ENCODE measurements at places on chromosomes 6 and 20. TPM values are rescaled to one million over a fixed set of nuclear protein-coding genes. Genes with fewer than 3 reads are reported as not detected.
A peak's percentile ranks its signal among the peaks of the same experiment; 100 is the strongest.

The CST8 gene
- 14.3 TPM for total RNA-seq

DNA sequence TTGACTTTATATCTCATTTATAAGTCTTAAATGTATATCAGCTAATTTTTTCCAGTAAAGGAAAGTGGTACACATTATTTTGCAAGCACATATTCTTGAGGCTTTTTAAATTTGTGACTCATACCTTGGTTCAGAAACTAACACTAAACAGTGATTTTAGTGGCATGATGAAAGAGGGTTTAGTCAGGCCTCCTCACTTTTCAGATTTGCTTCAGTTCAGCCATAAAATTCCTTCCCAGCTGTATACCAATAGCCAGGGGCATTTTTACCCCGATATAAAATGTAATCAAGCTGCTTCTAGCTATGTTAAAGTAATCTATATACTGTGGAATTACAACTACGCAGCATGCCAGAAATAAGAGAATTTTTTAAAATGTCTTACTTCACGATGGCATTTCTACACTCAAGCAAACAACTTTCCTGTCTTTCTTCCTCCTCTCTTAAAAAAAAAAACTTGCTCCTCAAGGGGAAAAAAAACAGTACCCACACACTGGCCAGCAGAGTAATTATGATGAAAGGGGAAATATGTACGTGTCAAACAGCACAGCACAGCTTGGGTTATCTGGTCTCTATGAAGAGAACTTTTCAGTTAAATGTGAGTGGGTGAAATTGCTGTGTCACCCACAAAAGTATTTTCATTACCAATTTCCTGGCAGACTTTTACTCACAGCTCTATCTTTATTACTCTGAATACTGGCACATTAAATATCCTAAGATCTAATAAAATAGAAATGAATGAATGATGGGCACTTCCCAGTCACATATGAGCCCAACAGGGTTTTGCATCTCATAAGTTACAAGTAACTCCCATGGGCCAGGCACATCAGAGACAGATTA lies 244.8 kb upstream of the TENT5A start:
- no peak for DNase-seq

- no peak for DNase-seq
Observed at GRCh38 chr6:138432063-138432356, 28.0 kb downstream of the HEBP2 start.

DNA sequence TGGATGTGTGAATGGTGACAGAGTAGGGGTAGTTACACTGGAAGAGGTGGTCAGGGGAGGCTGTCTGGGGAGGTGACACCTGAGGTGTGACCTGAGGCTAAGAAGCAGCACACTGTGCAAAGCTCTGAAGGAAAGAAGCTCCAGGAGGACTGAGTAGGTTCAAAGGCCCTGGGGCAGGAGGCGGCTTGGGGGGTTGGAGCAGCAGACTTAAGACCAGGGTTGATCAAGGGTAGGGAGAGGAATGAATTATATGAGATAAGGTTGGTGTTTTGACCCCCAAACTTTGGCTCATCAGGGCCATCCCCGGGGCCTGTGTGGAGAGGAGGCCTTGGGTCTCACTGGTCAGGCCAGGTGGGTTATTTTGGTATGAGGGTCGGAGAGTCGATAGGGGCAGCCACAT lies 166.1 kb downstream of the GRM4 start:
- DNase-seq, result no peak

The SLC22A7 gene
- not detected for total RNA-seq

The GPLD1 gene
- 10.7 TPM for total RNA-seq

GRCh38 chr20:40949346-40949745 lies 79.3 kb upstream of the TOP1 start:
- DNase-seq, result no peak

DNA sequence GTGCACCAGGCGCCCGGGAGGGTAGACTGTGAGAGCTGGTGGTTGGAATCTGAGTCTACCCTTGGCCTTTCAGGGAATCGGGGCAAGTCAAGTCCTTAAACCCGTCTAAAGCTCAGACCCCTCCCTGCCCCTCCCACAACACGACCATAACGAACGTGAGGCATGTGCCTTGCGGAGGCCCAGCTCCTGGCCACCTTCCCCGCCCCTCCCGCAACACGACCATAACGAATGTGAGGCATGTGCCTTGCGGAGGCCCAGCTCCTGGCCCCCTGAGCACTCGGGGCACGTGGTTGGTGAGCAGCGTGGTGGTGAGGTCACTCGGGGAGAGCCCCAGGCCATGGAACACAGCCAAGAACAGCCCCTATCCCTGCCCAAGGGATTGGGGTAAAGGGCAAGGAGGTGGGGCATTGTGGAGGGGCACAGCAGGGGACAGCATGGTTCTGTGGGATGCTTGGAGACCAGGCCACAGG lies 132.2 kb downstream of the TAF4 start:
- no peak for DNase-seq

DNA sequence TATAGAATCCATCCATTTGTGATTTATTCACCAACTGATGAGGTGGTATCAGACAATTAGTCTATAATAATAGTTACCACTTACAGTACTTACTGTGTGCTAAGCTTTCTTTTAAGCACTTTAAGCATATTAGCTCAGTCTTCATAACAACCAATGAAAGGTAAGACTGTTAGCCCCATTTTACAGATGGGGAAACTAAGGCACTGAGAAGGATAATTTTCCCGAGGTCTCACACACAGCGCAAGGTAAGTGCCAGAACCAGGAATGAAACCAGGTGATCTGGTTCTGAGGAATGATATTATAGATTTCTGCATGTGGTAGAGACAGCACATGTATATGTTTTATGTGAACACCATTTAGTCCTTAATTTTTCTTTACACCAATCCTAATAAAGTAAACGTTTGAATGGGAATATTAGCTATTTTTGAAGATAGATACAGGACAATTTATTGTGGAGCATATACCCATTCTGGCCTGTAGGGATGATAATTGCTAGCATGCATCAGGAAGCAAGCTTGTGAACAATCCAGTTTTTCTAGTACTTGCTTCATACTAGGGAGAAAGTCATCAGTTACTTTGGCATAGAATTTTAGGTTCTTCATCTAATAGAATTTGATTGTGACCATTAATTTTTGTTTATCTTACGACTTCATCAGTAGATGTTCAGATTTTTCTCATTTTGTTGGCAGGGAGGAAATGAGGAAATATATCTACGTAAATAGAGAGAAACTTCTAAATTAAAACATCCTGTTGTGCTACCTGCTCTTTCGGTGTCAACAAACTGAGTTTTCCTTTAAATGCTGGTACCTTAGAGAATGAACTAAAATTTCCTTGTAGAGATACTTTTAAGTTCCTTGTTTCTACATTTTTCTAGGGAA lies 3.0 kb downstream of the YWHAB start:
- no peak for DNase-seq

The HLA-DOA gene
- total RNA-seq, result 1.7 TPM

DNA sequence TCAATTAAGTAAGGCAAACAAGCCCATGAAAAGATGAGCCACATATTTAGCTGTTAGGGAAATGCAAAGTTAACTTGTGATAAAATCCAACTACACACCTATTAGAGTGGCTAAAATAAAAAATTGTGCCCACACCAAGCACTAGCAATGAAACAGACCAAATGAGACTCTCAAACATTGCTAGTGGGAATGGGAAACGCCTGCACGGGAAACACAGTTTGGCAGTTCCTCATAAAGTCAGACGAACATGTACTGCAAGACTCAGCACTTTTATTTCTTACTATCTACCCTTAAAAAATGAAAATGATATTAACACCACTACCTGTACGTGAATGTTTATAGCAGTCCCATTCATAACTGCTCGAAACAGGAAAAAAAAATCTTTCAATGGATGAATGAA lies 392.1 kb upstream of the NOX3 start:
- no peak for DNase-seq

The SLC24A3 gene
- total RNA-seq, result 3.8 TPM

- peak; percentile 13 for DNase-seq
Observed at GRCh38 chr20:34585019-34585418, 26.5 kb downstream of the MAP1LC3A start.

The ANKRD60 gene
- 3.0 TPM for total RNA-seq

The RIPPLY2 gene
- total RNA-seq, result 0.63 TPM

GRCh38 chr6:136511926-136512325 lies 38.3 kb downstream of the MAP7 start:
- DNase-seq, result peak; percentile 85

GRCh38 chr20:19275630-19276071 lies 63.2 kb downstream of the SLC24A3 start:
- DNase-seq, result peak; percentile 89

- DNase-seq, result no peak
Observed at GRCh38 chr6:66940003-66940402, 1233.0 kb upstream of the EYS start.

The MPIG6B gene
- 0.74 TPM for total RNA-seq

The SNAI1 gene
- total RNA-seq, result 7.0 TPM

GRCh38 chr6:147022041-147022440 lies 182.2 kb upstream of the STXBP5 start:
- DNase-seq, result no peak

GRCh38 chr6:41075651-41076626 lies 3.2 kb downstream of the NFYA start:
- DNase-seq, result no peak

GRCh38 chr20:62887152-62887859 lies 25.7 kb upstream of the TCFL5 start:
- peak; percentile 50 for DNase-seq

The CPNE5 gene
- total RNA-seq, result 137 TPM

DNA sequence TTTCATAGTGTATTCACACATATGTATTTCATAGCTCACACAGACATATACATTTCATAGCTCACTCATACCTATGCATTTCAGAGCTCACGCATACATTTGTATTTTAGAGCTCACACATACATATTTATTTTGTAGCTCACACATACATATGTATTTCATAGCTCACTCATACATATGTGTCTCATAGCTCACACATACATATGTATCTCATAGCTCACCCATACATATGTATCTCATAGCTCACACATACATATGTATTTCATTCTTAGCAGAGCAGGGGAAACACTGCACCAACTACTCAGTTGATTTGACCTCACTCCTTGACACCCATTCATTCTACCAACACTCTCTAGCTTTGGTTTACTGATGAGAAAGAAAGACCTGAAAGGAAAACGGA lies 713.6 kb downstream of the QKI start:
- no peak for DNase-seq

DNA sequence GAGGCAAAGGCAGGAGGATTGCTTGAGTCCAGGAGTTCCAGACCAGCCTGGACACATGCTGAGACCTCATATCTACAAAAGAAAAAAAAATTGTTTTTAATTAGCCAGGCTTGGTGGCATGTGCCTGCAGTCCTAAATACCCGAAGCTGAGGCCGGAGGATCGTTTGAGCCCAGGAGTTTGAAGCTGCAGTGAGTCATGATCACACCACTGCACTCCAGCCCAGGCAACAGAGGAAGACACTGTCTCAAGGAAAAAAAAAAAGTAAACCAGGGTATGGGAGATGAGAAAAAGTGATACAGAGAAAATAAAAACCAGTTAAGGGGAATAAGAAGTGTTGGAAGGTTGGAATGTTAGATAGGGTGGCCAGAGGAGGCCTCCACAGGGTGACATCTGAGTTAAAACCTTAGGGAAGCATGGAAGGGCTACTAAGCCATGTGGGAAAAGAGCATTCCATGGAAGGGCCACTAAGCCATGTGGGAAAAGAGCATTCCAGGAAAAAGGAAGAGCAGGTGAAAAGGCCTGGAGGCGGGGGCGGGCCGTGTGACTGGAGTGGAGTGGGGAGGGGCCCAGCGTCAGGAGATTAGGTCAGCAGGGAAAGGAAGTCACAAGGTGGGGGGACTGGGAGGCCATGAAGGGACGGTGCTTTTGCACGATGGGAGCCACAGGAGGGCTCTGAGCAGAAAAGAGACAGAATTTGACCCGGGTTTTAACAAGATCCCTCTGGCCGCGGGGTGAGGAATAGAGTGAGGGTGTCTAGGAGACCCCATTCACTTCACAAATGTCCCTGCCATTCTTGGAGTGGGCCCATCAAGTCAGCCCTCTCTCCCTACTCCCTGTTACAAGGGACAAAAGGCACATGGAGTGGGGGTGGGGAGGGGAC lies 18.3 kb downstream of the CPNE5 start:
- DNase-seq, result no peak

DNA sequence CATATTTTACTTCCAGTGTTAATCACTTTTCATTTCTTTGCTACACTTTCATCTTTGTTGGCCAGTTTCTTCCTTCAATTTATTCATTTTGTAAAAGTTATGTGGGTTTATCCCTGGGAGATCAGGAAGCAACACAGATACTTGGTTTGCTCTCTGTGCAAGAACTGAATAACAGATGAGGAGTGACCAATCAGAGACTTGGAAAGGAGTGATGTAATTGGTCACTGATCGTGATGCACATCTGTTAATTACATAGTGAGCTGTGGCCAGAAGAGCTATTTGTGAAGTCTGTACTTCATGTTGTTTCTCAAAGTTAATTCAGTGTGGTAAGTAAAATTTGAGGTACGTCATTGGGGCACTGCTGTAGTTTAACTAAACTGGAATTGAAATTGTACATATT lies 21.3 kb downstream of the ANKRD6 start:
- DNase-seq, result no peak

DNA sequence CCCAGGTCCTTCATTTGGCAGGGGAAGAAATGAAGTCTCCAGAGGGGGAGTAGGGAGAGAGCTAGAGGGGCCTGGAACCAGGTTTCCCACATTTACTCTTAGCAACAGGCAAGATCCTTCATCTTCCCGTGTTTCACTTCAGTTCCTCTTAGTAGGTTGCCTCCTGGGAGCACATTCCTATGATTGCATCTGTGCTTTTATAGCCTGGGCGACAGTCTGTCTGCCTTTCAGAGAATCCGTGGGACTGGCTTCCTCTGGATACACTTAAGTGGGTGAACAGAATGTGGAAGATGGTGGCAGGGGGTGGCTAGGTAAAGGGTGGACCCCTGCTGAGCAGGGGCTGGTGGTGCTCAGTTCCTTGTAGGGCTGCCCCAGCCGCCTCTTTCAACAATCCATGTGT lies 33.4 kb downstream of the STK35 start:
- no peak for DNase-seq

All from testis (tissue), 5 donors.